Upper lobe of left lung (tissue), 6 donors: ENCODE measurements at places on chromosomes 1 and 21. TPM values are rescaled to one million over a fixed set of nuclear protein-coding genes. Genes with fewer than 3 reads are reported as not detected.

The GJC2 gene
- 8.7 TPM for total RNA-seq

The KIF21B gene
- total RNA-seq, result 18.9 TPM

The AGT gene
- not detected for total RNA-seq

The KRTAP10-2 gene
- not detected for total RNA-seq

The CFHR4 gene
- total RNA-seq, result not detected
